Activated naive CD8-positive, alpha-beta T cell treated with anti-CD3 and anti-CD28 coated beads, Interleukin-2, amount 10 ng/mL, durations not matched to agents 7 days and 5 days (primary cell): ENCODE measurements at places on chromosomes 6 and 20. TPM values are rescaled to one million over a fixed set of nuclear protein-coding genes. Genes with fewer than 3 reads are reported as not detected.

- DNase-seq: no peak
- H3K27ac ChIP-seq: no peak overlapping the region
- no peaks in the 10 kb centered on the region for H3K36me3 ChIP-seq
- no peaks in the 10 kb centered on the region for H3K27me3 ChIP-seq
- H3K4me3 ChIP-seq: no peak overlapping the region
Observed at GRCh38 chr6:74879234-74879633, 326.6 kb downstream of the COL12A1 start.

The TRMT11 gene
- total RNA-seq: 24.7 TPM

GRCh38 chr6:44361947-44362346 is 19.5 kb downstream of the SPATS1 start:
- no peaks in the 10 kb centered on the region for H3K4me1 ChIP-seq
- H3K27ac ChIP-seq: no peak overlapping the region
- H3K27me3 ChIP-seq: peaks cover 7% of the 10 kb centered on the region
- H3K4me3 ChIP-seq: no peak overlapping the region
- no peak for DNase-seq

- H3K27ac ChIP-seq: no peak overlapping the region
- no peak overlapping the region for H3K4me3 ChIP-seq
- no peaks in the 10 kb centered on the region for H3K4me1 ChIP-seq
- no peaks in the 10 kb centered on the region for H3K36me3 ChIP-seq
- H3K27me3 ChIP-seq: peaks cover 7% of the 10 kb centered on the region
Observed at GRCh38 chr20:63223121-63223825, 7.3 kb upstream of the YTHDF1 start.

DNA sequence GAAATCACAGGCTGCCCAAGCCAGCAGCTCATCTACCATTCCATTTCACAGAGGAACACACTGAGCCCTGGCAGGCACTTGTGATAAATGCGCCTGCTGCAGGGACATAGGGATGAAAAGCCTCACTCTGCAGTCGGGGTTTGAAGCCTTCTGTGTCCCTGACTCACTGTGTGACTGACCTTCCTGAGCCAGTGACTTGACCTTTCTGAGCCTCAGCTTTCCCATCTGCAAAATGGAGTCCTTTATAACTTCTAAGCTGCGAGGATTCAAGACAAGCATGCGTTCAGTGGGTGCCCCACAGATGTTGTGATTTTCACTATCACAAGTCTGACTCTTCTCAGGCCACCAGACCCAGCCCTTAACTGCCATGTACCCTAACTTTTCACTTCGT is 5.5 kb downstream of the TGM2 start:
- no peak overlapping the region for H3K27ac ChIP-seq
- no peak overlapping the region for H3K4me3 ChIP-seq
- no peaks in the 10 kb centered on the region for H3K36me3 ChIP-seq
